Stimulated activated effector memory CD8-positive, alpha-beta T cell treated with anti-CD3 and anti-CD28 coated beads, Interleukin-12 subunit alpha, Interleukin-12 subunit beta, amount 100 ng/mL, for 72 hours (primary cell): ENCODE measurements at places on chromosomes 4 and X.

DNA sequence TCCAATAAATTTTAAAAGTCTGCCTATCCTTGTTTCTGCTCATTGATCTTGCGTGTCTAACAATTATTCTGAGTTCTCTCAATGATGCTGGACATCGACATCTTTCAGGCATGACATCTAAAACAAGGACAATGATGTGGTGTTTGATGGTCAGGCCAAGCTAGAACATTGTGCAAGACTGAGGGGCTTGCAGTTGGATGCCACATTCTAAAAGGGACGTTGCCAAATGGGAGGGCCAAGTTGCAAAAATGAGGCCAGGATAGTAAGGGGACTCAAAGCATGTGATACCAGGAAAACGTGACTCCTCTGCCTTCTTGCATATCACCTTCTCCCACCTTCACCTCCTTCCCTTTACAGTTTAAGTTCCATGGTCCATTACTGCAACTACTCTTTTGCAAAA is 29.4 kb upstream of the NSUN7 start:
- no peak for DNase-seq

- DNase-seq = no peak
Measured at GRCh38 chrX:28659269-28659668, 72.0 kb downstream of the IL1RAPL1 start.

DNA sequence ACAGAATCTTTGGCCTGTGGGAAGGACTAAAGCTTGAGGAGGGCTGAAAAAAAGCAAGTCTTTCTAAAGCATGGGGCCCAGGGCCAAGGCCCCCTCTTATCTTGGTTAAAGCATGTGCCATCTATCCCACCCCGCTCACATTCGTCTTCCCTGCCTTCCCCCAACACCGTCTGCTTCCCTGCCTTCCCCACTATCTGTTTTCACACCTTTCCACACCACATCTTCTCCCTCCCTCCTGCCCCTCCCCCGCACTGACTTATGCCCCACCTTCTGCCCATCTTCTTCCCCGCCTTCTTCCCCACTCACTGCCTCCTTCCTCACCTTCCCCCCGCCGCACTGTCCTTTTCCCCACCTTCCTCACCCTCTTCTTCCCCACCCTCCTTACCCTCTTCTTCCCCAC is 890 bp upstream of the NAP1L5 start:
- DNase-seq = no peak

DNA sequence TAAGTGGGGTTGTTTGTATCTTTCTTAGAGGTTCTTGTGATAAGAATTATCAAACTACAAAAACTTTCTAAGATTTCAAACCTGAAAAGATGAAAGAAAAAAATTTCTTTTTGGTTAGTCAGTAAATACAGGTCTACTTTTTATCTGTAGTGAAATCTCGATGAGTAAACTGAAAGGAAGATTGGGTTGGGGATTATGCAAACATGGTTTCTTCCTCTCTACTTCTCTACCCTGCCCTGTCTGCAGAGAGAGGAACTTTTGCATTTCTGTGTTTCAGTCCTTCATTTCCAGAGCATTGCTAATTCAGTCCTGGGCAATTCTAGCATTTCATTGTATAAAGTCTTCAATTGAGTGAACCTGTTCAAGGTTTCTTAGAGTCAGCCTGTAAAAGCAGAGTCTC is 51.6 kb upstream of the IL2 start:
- DNase-seq = no peak
